ENCODE measurements at places on chromosomes 2 and 18.

GRCh38 chr2:136703214-136703613 is 62.1 kb upstream of the THSD7B start:
- no peak for DNase-seq

GRCh38 chr2:223500709-223501108 is 101.5 kb downstream of the SCG2 start:
- no peak for DNase-seq

GRCh38 chr2:207716056-207716455 is 4.6 kb downstream of the CCNYL1 start:
- no peak for DNase-seq

- DNase-seq = peak; percentile 4
Measured at GRCh38 chr2:165681841-165682240, 112.2 kb downstream of the GALNT3 start.

GRCh38 chr2:15367205-15367604 is 193.9 kb downstream of the NBAS start:
- DNase-seq = no peak

DNA sequence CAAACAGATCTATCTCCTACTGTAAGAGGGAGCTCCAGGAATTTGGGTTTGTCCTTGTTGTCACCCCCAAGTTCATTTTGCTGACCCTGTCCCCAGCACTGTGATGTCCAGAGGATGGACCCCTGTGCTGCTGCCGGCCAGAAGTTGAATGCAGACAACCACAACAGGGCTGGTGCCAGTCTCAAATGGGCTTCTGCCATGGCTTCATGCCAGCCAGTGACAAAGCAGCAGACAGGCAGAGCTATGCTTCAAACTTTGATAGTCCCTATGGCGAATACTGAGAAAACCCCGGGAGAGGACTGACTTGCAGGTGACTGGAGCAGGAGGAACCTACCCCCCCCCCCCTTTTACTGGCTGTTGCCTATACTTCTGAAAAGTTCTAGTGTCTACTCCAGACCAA is 3.2 kb downstream of the SMAD7 start:
- DNase-seq = no peak

DNA sequence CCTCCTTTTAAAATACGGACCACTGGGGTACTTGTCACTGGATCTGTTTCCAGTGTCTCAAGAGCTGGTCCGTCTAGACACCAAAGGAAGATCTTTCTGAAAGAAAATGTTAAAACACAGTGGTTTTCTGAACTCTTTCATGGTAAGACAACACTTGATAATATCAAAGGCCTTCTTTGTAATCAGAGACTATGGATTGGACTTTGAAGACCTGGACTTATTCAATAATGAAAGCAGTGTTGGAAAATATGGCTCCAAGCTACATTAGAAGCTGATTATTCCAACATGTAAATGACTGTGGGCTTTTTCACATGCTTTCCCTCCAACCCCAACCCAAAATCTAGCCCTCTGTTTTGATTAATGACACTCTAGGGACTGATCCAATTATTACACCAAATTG is 329.4 kb upstream of the LYPD1 start:
- no peak for DNase-seq

GRCh38 chr2:236359426-236360045 is 95.3 kb upstream of the ASB18 start:
- no peak for DNase-seq

DNA sequence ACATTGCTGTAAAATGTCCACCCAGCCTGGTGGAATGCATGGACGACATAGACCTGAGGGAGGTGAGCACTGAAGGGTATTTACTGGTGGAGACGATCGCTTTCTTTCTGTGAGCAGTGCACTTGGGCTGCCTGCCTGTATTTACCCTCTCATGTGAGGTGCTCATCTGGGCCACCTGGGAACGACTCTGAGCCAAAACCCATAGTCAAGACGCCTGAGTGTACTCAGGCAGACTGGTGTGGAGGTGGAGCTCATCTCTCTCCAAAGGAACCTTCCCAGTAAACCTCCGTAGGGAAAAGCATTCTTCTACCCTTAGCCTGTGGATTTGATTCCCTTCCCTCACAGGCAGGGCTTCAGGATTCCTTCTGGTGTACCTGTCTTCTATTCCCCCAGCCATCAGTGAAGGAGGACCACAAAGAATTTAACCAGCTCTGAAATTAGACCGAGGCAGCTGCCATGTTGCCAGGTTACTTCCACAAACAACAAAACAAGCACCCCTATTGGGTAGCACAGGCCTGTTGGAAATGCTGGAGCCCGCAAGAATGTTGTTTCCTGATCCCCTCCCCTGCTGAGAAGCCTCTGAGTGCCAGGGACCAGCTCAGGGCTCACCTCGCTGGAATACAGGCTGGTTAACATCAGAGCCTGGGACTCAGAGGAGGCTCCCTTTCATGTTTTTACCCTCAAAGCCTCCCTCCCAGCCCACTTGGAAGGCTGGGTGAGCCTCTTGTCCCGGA is 47.5 kb upstream of the TXNDC2 start:
- DNase-seq = peak; percentile 82

DNA sequence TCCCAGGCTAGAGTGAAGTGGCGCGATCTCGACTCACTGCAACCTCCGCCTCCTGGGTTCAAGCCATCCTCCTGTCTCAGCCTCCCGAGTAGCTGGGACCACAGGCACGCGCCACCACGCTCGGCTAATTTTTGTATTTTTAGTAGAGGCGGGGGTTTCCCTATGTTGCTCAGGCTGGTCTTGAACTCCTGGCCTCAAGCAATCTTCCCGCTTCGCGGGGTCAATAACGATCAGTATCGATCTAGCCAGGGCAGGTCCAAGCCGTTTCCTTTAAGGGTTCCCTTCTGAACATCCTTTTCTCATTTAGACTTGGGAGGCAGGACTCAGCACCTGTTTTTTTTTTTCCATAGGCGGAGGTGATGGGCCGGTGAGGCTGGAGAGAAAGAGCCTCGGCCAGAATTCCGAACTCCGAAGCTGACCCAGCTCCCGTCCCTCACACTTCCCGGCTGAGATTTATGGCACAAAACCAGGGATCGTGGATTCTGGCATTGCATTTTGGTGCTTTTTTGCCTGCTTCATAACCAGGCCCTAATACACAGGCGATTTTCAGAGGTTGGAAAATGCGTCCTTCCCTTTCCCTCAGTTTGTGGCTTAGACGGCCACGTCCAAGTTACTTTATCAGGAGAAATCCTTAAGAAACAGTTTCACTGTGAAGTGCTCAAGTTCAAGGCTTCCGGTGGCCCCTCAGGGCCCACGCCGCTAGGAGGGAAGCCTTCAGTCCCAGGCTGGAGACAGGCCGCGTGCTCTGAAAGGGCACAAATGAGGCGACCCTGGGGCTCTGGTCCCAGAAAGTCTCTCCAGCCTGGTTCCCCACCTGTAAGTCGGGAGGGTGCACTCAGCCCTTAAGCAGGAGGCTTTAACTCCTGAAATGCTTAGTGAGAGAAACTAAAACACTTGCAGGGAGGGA is 998 bp upstream of the SLC66A3 start:
- no peak for DNase-seq

DNA sequence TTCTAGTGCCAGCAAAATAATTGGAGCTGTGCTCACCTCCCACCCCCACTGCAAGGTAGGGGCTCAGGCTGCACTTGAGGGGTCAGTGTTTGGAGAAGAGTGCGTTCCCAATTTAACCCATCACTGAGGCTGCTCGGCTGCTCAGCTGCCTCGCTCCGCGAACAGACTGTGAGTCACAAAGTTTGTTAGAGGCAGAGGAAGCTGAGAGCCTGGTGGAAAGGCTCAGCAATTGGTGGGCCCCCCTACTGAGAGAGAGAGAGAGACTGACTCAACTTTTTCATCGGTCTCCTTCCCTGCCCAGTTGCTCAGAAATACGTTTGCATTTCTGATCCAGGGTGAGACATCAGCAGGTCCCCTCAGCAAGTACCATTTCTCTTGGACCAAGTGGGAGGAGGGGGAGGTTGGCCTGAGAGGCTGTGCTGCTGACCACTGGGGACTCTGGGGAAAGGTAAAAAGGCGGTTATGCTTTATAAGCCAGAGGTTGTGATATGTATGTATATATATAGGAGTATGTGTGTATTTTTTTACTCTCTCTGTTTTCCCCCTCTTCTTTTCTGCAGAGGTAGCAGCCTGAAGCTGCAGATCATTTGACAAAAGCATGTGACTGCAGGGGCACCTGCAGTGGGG is 1.5 kb downstream of the EFR3B start:
- DNase-seq = peak; percentile 87

DNA sequence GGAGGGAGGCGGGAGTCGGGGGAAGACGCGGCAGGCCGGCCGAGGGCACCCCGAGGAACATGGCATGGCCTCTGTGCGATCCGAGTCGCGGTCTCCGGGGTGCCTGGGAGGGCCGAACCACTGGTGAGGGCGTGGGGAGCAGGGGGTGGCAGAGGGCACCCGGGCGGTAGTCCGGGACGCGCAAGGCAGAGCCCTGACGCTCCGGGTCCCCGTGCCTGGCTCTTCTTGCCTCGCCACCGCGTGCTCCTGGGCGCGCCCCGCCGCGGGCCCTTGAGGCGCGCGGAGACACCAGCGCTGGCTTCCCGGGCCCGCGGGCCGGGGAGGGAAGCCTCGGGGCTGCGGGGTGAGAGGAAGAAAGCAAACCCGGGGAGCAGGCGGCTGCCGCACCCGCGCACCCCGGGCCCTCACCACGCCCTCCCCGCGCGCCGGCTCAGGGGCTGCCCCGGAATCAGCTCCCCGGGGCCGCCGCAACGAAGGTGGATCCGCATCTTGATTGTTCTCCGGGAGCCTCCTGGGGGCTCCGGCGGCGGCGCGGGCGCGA is 4.3 kb downstream of the SOX11 start:
- DNase-seq = peak; percentile 17

DNA sequence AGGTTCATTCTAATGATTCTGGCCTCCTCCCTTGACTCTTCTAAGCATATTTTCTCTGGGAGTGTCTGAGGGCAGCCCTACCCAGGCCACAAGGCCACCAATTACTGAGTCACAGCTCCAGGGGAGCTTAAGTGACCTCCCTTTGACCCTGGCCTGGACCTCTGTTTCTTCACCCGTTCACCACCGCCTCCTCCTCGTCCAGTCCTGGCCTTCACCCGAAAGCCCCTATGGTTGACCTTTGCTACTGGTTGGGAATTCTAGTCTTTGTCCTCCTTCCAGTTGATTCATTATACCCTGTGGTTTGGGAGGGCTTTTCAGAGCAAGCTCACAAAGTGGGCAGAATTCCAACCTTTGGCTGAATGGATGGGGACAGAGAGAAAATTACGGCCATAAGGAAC is 72.6 kb downstream of the NRP2 start:
- peak; percentile 73 for DNase-seq

All from astrocyte (in vitro differentiated cells and primary cell).